ENCODE measurements at places on chromosomes 2 and 18.

DNA sequence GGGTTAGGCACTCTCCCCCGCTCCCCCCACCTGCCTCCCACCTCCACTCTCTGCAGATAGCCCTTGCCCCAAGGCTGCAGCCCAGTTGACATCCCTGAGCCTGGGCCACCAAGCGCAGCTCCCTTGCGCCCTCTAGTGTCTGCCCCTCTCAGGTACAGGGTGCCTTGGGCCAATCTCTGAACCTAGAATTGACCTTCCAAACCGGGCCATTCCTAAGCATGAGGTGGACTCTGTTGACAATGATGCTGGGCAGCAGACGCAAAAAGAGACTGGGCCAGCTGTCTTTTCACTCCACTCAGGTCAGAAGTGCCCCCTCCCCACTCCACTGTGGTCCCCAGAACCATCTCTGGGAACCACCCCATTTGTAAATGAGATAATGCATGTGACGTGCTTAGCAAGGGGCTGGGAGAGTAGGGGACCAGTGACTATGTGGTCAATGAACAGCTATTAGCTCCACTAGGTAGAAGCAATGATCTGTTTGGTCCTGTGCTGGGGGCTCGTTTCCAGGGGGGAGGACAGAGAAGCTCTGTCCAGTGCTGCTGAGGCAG is 43.3 kb upstream of the PLB1 start:
- DNase-seq = peak; percentile 78

- no peak for DNase-seq
Measured at GRCh38 chr2:11683476-11683875, 13.5 kb upstream of the NTSR2 start.

- DNase-seq = no peak
Measured at GRCh38 chr2:151193576-151193975, 68.1 kb downstream of the RBM43 start.

GRCh38 chr18:24600076-24600654 is 139.7 kb downstream of the HRH4 start:
- no peak for DNase-seq

DNA sequence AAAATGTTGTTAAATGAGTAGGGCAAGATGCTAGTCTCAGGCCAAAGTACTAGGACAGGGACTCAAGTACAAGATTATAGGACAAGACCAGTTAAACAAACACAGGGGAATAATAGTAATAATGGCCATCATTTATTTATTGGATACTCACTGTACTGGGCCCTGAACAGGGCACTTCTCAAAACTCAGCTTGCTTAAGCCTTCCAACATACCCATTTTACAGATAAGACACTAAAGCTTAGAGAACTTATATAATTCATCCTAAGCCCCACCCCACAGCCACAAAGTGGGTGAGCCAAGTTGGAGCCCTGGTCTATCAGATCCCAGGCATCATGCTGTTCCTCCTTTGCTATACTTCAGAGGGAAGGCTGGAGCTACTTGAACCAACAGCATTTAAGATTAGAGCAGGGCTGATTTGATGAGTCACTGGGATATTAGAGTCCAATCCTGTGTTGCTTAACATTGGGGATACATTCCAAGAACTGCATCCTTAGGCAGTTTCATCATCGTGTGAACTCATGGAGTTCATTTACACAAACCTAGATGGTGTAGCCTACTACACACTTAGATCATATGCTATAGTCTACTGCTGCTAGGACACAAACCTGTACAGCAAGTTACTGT is 153.6 kb downstream of the MTCL1 start:
- DNase-seq = no peak

Data from stimulated activated CD8-positive, alpha-beta memory T cell treated with anti-CD3 and anti-CD28 coated beads, Interleukin-4, amount 100 ng/mL, for 4 hours (primary cell).